ENCODE measurements at places on chromosomes 5 and 9. TPM values are rescaled to one million over a fixed set of nuclear protein-coding genes. Genes with fewer than 3 reads are reported as not detected.

GPR151 gene
- not detected for total RNA-seq

SPATA31A7 gene
- total RNA-seq: not detected

PCYOX1L gene
- 6.1 TPM for total RNA-seq

INSL6 gene
- not detected for total RNA-seq

DND1 gene
- total RNA-seq: 0.14 TPM

PPWD1 gene
- total RNA-seq: 18.7 TPM

RECK gene
- 6.6 TPM for total RNA-seq

DNA sequence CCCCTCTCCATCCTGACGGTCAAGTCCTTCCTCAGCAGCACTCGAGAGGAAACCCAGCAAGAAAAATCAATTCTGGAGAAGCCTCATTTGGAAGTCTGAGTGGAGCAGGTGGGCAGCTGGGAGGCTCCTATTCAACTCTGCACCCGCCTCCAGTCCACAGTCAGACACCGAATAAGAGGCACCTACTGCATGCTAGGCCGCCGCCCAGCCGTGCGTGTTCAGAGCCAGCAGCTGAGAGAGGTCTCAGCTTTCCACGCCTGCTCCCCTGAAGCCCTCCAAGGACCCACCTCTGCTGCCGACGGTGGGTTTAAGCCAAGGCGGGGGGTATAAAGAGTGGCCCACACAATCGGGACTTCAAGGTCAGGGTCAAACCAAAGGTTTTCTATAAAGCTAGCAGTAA, 41.9 kb downstream of the VAV2 start:
- DNase-seq: no peak

- no peak for DNase-seq
Observed at GRCh38 chr9:128404560-128404959, 16.1 kb upstream of the CERCAM start.

GRCh38 chr5:152269533-152269932, 135.5 kb downstream of the NMUR2 start:
- no peak for DNase-seq

DNA sequence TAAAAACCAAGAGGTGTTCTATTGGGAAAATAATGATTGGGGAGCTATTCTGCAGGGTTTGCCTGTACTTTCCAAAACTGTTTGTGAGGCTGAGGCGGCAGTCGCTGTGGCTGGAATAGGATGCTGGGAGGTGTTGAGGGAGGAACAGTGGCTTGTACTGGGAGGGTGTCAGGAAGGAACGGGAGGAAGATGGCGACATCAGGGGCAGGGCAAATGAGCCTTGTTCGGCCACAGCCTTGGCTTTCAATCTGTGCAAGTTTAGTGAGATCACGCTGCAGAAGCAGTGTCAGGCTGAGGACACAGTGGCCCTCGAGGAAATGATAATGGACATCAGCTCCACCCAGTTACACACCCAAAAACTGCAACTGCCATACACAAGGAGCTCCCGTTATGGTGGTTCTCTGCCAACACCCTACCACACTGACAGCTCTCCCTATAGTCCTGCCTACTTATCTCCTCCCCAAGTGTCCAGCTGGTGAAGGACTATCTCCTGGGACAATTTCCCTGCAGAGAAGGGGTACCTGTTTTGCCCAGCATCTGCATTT, 27.3 kb downstream of the KIF2A start:
- DNase-seq: no peak

GRCh38 chr5:159130871-159131270, 31.2 kb upstream of the EBF1 start:
- no peak for DNase-seq

GRCh38 chr5:115246361-115246991, 16.2 kb downstream of the PGGT1B start:
- DNase-seq: no peak

- DNase-seq: no peak
Observed at GRCh38 chr9:88280816-88281382, 107.3 kb upstream of the SPIN1 start.

GRCh38 chr9:125974705-125975104, 227.5 kb downstream of the PBX3 start:
- DNase-seq: no peak

DNA sequence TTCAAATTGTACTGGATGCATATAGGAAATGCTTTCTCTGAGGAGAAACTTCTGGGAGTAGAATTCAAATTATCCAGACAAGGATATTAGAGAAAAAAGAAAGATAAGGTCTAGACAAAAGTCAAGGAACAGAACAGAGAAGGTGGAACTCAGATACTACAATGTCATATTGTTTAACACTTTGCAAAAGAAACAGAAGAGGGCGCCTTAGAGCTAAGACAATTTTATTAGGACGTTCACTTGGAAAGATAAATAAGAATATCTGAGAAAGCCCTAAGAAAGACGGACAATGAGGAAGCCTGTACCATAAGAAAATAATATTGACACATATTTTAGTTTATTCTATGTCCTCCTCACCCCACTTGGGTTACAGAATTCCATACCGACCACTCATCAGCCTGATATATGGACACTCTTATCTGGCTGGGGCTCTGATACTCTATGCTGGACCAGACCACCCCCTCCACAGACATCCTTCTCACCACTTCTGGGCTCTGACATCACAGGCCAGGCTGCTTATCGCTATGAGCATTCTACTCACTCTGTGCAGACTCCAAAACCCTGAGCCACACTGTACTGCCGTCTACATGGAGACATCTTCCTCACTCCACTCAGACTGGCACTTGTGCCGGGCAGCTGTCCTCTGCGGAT, 9.1 kb upstream of the AK3 start:
- DNase-seq: no peak

DNA sequence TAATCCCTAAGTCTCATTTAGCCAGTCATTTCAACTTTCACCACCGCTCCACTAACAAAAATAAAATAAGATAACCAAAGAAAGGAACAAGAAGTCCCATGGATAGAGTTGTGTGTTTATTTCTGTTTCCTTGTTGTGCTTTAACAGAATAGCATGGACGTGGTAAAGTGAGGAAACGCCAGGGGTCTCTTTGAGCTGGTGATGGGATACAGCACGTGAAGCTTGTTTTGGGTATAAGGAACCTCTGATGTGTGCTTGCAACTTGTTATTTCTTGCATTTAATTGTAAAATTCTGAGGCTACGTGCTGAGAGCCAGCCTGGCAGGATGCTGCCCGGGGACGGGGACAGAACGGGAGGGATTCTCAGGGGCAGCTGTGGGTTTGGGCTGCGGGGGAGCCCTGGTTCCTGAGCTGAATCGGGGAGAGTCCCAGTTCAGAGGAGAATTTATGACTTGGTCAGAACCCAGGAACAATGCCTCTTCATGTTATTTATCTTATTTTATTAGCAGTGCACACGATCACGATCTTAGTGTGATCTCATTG, 63.4 kb downstream of the ANKRD33B start:
- no peak for DNase-seq

- no peak for DNase-seq
Observed at GRCh38 chr9:134870746-134871662, 9.6 kb upstream of the FCN2 start.

DNA sequence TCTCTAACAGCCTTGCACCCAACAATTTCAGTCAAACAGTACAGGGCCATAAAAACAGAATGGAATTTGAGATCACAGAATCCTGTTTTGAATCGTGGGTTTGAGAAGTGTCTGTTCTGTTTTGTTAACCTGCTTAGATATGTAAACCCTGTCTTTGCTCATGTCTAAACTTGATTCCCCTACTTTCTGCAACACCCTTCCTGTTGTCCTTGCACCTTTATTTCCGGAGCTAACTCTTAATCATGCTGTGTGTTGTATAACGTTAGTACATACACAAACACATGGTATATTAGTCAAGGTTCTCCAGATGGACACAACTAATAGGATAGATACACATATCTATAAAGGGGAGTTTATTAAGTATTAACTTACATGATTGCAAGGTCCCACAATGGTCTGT, 2229.2 kb upstream of the C9orf72 start:
- no peak for DNase-seq

- DNase-seq: no peak
Observed at GRCh38 chr5:76620166-76620565, 3.0 kb downstream of the F2RL2 start.

- DNase-seq: no peak
Observed at GRCh38 chr5:139949710-139950109, 93.4 kb downstream of the NRG2 start.

DNA sequence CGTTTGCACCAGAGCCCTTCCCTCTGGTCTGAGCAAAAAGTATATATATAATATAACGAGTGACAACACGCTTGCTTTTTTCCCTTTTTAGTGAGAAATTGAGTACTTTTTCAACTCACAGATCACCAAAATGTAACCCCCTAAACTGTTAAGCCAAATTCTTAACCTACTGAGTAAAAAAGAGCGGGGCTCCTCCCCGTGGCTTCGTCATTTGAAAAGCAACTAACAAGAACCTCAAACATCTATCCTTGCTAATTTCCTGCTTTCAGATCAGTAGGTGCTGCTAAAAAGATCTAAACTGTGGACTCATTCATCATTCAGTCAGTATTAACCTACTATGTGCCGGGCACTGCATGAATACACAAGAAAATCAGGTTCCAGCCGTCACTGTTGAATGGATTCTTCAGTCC, 1.0 kb upstream of the PTBP3 start:
- no peak for DNase-seq

- no peak for DNase-seq
Observed at GRCh38 chr9:125240649-125240999, 519 bp downstream of the HSPA5 start.

GRCh38 chr9:98864281-98865174, 57.1 kb downstream of the GALNT12 start:
- DNase-seq: no peak

GRCh38 chr5:173733831-173734501, 117.5 kb upstream of the BOD1 start:
- no peak for DNase-seq

- DNase-seq: no peak
Observed at GRCh38 chr5:116370149-116370548, 204.5 kb downstream of the SEMA6A start.

- DNase-seq: no peak
Observed at GRCh38 chr5:95916687-95917085, 45.0 kb downstream of the ELL2 start.

- DNase-seq: no peak
Observed at GRCh38 chr5:109721741-109722140, 32.0 kb downstream of the MAN2A1 start.

GRCh38 chr5:1036504-1037122, 28.0 kb downstream of the NKD2 start:
- DNase-seq: no peak

GRCh38 chr9:76567086-76567485, 108.1 kb downstream of the GCNT1 start:
- DNase-seq: no peak

DNA sequence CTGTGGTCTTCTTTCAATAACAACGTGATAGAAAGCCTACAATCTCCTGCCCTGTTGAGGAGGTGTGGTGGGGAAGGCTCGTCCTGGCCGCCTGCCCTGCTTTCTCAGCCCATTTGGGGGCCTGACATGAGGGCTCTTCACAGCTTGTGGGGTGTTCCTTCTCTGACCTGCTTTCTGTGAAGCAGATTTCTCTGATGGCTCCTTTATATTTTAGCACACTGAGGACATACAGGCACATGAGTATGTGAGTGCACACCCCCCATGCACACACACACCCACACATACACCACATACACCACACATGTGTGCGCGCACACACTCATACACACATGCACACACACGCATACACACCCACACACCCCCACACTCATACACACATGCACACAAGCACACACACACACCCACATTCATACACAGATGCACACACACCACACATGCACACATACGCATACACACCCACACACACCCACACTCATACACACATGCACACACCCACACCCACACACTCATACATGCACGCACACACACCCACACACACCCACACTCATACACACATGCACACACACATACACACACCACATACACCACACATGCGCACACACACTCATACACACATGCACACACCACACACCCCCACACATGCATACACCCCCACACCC, 117.5 kb downstream of the COL5A1 start:
- DNase-seq: no peak

DNA sequence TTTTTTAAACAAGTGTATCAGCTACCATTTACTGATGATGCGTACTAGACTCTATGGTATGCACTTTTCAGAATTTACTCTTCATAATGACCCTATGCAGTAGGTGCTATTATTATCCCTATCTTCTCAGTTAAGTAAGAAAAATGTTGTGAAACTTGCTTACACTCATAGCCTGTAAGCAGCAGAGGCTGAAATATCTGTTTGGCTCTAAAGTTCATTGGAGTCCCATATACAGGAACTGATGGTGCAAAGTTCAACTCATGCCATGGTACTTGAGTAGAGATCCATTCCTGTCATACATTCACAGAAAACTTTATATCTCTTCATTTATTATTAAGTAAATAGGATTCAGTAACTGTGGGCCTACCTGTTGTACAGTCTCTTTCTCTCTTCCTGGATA, 41.4 kb upstream of the CCDC112 start:
- no peak for DNase-seq

DNA sequence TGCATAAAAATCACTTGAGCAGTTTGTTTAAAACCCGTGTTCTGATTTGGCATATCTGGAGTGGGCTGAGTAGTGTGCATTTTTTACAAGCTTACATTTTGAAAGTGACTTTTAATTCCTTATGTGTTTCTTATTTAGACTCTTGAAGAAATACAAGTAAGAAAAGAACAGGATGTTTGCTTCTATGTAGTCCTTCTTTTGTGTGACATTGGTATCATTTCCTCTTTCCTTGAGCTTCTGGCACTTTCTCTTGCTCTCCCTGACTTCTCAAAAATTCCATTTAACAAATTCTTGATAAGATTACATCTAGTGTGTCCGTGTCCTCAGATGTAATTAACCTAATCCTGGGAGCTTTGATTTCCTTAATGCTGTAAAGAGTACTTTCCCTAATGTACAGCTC, 12.5 kb downstream of the GARNL3 start:
- DNase-seq: no peak

DNA sequence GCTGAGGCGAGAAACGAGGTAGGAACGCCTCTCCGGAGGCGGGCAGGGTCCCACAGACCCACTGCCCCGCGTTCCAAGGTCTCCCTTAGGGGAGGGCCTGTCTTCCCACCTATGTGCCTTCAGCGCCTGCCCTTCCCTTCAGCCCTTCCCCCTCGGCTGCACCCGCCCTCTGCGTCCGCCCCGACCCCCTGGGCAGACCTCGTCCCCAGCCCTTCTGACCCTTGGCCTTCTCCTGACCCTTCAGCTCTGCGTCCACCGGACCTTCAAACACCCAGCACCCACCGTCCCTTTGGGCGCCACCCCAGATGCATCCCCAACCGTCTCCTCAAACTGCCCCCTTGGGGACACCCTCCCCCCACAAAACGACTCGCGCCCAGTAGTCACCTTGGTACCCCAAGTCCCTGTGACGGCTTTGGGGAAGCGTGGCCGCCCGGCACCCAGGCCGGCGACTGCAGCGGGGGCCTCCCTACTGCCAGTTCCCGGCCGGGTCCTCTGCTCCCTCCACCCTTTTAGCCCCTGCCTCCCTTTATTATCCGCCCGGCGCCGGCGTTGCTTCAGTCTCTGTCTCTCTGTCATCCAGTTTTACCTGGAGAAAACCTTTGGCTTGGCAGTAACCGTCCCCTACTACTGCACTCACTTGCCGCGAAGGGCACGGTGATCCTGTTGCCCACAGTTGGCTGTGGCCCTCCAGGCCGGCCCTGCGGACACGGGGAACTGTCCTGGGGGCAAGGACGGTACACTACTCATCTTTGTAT, 421 bp downstream of the RUSC2 start:
- no peak for DNase-seq

DNA sequence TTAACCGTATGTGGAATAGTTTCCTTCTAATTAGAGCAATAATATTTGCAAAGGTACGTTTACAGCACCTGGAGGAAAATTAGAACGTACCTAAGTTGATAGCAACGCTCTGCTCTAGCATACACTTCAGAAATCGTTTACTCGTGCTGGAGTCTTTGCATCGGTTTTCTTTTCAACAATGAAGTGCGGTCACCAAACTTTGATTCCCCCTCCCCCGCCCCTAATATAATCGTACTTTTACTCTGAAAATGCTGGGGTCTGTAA, 506 bp downstream of the ADAMTS19 start:
- DNase-seq: peak; percentile 4

Measured in epithelial cell of proximal tubule (primary cell).